Cortex of kidney (tissue), 1 donor: ENCODE measurements at places on chromosomes 1 and 21.

DNA sequence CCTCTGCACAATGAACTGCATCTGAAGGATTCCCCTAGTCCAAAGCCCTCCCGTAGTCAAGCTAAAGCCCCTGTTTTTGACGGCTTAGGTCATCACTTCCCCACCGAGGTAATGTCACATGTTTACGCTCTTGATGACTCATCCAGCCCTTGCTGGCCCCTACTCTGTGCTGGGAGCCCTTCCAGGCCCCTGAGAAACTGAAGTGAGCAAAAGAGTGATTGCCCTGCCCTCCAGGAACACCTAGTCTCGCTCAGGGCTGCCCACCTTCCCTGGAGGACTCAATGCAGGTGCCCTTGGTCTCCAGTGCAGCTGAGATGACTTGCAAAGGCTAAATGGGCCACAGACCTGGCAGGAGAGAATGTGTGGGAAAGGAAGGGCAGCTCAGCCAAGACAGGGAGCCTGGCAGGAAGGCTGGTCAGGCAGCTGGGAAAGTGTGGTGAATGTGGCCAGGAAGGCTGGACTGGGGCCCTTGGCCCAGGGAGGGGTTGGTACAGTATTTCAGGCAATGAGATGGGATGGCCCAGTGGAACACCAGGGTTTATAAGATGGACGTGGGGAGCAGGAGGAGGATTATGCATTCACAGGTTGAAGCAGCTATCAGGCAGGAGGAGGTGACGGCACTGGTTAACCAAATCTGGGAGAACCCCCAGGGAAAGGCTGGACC is 345.6 kb downstream of the NPHP4 start:
- DNase-seq = no peak

GRCh38 chr1:47776667-47777131 is 220.5 kb downstream of the TRABD2B start:
- no peak for DNase-seq

GRCh38 chr1:205266611-205267305 is 39.0 kb downstream of the TMCC2 start:
- DNase-seq = no peak

GRCh38 chr1:242219905-242220304 is 221.0 kb upstream of the MAP1LC3C start:
- no peak for DNase-seq

DNA sequence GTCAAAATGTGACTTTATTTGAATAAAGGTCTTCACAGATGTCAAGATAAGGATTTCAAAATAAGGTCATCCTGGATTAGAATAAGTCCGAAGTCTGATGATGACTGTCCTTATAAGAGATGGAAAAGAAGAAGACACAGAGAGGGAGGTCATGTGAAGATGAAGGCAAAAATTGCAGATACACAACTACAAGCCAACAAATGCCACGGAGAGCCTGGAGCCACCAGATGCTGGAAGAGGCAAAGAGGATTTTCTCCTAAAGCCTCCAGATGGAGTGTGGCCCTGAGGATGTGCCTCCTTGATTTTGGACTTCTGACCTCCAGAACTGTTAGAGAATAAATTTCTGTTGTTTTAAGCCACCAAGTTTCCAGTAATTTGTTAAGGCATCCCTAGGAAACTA is 31.2 kb downstream of the SLAMF1 start:
- no peak for DNase-seq

GRCh38 chr1:235781807-235782206 is 84.9 kb downstream of the LYST start:
- no peak for DNase-seq

DNA sequence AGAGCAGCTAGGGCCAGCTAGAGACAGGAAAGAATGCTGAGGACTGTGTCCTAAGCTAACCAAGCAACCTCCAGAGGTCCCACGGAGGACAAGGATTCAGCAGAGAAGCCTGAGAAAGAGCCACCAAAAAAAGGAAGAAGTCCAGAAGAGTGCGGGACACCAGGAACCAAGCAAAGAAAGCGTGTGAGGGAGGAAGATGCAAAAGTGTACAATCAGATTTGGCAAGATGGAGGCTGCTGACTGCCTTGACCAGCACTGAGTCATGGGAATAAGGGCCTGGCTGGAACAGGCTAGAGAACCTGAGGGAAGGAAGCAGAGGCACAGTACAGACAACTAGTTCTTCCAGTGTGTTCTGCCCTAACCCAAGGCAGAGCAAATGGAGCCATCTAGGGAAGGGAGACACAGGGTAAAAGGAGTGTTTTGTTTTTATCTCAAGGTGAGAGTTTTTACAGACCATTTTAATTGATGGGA is 18.5 kb downstream of the TP53BP2 start:
- no peak for DNase-seq

DNA sequence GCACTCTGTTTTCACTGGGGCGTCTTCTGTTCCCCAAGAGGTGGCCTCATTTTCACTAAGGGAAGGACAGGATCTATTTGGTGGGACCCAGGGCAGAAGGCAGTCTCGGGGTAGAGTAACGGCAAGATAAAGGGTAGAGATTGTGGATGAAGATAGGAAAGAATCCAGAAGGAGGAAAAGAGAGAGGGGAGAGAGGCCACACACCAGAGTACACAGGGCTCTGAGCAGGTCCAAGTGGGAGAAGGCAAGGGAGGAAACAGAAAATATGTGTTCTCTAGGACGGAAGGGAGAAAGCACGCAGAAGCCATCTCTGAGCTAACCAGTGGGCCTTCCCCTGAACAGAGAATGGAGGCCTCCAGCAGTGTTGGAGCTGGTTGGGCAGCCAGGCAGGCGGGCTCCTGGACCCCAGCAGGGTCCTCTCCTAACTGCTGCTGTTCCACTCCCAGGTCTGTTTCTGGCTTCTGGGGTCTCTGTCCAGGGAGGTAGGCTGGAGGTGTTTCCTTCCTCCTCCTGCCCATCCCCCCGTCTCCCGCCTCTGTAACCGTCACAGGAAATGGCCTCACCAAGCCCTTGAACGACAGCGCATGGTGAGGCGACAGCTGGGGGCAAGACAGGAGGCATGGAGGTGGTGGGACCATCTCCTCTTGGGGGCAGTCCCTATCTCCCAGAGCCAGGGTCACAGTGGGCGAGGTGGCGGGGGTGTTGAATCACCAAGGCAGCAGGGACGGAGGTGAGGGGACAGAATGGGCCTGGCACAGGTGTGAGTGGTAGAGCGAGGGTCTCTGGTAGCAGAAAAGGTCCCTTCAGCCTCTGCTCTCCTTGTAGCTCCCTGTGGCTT is 649 bp downstream of the PTPN7 start:
- no peak for DNase-seq

- no peak for DNase-seq
Observed at GRCh38 chr1:198490224-198490623, 50.3 kb downstream of the ATP6V1G3 start.

DNA sequence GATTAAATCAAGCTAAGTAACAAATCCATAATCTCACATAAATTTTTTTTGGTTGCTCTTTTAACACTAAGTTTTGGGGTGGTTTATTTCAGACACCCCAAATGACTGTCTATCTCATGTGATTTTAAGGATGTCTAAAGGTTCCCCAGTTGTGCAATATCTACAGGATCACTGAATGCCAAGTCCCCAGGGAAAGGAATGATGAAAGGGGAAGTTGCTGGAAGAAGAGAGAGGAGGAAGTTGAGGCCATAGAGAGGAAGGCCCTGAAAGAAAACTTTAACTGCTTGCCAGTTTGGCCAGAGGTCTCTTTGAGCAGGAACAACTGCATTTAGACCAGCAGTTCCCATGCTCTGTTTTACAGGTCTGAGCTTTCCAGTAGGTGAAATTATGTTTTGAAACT is 27.5 kb upstream of the SLC19A2 start:
- no peak for DNase-seq

DNA sequence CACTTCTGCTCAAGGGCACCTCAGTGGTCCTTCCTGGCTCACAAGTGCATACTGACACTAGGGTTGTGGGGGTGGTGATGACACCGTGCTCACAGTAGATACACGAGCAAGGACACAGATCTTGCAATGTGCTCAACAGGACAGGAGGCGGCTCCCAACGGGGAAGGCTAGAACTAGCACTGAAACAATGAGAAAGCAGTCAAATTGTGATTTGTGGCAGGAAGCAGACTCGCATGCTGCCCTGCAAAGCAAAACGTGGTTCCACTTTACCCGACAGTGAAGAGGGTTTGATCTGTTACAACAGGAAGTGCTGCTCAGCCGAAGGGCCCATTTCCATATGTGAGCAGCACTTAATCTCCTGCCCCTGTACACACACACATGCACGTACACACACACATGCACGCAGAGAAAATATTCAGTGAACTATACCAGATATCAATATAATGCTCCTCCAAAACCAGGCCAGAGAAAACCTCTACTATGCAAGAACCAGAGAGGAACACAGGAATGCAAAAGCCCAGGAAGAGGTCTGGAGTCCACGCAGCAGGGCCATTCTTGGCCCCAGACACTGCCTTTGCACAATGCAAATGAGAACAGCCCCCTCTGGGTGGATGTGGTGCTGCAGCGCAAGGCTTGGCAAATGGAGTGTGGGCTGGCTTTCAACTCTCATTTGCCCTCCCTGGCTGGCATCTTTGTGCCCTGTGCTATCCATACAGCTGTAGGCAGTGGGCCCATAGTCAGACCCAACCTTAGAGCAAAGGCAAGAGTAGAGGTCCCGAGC is 47.1 kb downstream of the KANK4 start:
- no peak for DNase-seq

DNA sequence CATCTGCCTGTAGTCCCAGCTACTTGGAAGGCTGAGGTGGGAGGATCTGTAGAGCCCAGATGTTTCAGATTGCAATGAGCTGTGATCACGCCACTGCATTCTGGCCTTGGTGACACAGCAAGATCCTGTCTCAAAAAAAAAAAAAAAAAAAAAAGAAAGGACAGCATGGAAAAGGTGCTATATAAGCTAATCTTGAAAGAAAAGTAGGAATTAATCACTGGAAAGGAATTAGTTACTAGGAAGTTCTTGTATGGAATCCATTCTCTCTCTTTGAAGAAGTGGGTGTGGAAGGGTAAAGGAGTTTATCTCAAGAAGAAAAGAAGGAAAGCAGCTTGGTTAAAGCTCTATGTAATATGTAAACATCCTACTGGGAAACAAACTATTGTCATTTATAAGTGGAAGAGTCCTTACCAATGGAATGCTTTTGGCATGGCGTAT is 339.2 kb downstream of the DPYD start:
- DNase-seq = no peak

- DNase-seq = no peak
Observed at GRCh38 chr1:192378276-192378675, 61.5 kb downstream of the RGS21 start.

- DNase-seq = no peak
Observed at GRCh38 chr1:23592209-23592892, 33.0 kb upstream of the ID3 start.

DNA sequence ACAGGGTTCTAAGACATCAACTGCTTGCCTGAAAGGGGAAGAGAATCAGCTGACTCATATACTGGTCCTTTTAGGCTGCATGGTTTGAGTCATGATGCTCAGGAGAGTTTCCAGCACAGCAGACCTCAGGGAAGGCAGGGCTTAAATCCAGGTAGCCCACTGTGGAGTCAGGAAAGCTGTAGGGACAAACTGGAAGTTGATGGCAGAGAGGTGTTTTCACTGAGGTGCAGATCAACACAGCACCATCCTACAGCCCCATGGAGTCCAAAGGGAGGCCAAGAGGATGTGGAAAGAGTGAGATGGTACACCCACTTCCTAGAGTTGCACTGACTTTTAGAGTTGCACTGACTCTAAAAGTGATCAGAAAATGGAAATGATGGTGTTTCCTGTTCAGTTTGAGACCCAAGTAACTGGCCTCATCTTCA is 252.4 kb upstream of the DUSP10 start:
- no peak for DNase-seq

DNA sequence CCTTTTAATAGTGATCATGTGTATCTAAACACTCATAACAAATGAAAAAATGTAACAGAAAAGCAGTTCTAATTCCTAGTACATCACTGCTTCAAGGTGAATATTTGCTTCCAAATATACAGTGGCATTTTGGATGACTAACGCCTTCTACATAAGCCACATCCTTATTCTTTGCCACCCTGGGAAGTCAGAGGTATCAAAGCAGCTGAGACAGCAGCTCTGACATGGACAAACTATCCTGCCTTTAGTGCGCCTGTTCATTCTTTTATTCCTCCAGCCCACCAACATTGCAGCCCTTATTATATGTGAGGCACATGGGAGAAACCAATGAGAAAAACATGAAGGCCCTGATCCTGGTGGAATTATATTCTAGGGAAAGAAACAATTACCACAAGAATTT is 183.0 kb downstream of the APP start:
- DNase-seq = no peak

DNA sequence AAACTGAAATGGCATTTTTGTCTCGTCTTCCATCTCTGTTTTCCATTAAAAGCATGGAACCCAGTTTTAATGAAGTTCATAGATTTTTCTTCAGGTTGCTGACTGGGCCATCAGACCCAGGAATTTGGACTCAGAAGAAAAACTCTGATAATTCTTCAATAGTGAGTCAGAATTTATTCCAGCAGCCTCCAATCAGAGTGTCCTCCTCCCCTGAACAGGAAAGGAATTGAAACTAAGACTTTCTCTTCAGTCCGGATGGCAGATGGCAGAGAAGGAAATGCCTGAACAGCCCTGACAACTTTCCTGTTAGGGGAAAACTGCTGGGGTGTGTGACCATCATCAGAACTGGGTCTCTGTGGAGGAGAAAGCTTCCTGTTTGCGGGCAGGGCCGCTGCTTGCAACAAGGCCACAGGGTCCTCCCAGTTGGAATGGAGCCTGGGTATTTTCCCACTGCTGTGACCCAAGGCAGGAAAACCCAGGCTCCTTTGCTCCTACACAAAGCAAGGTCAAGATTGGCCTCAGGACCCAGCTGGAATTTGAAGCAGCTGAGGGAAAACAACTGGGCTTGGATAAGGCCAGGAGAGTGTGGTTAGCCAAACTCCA is 20.7 kb downstream of the CD34 start:
- no peak for DNase-seq

- no peak for DNase-seq
Observed at GRCh38 chr21:34018185-34018584, 55.2 kb upstream of the MRPS6 start.

DNA sequence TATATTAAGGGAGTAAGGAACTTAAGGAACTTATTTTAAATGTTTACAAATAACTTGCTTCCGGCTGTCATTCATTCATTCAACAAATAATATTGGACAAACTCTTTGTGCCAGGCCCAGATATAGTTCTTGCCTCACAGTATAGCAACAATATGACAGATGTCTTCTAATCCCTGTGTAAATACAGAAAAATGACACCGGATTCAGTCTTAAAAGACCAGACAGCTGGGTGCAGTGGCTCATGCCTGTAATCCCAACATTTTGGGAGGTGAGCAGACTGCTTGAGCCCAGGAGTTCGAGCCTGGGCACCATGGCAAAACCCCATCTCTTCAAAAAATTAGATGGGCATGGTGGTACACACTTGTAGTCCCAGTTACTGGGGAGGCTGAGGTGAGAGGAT is 23.7 kb downstream of the EIF2B3 start:
- no peak for DNase-seq
